ENCODE measurements at places on chromosomes 1 and 21.

GRCh38 chr1:87598429-87598828, 269.7 kb downstream of the LMO4 start:
- no peak for DNase-seq

DNA sequence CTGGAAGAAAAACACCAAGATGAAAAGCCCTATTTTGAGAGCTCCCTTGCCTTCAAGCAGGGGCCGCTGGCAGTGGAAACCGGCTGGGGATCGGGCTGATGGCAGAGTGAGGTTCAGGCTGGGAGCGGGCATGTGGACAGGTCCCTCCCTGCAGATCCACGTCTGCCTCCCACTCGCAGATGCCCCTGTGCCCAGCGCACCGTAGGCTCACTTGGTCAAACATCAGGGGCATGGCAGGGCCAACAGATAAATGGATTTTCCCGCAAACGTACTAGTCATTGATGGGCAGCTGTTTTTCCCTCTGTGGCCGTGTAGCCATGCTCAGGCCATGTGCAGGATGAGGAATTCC, 6.6 kb upstream of the C1orf174 start:
- DNase-seq = no peak

- DNase-seq = no peak
Observed at GRCh38 chr1:113918243-113918642, 10.9 kb upstream of the HIPK1 start.

GRCh38 chr1:21503706-21504377, 5.4 kb upstream of the ALPL start:
- DNase-seq = no peak

- no peak for DNase-seq
Observed at GRCh38 chr1:31218705-31219104, 21.0 kb downstream of the NKAIN1 start.

DNA sequence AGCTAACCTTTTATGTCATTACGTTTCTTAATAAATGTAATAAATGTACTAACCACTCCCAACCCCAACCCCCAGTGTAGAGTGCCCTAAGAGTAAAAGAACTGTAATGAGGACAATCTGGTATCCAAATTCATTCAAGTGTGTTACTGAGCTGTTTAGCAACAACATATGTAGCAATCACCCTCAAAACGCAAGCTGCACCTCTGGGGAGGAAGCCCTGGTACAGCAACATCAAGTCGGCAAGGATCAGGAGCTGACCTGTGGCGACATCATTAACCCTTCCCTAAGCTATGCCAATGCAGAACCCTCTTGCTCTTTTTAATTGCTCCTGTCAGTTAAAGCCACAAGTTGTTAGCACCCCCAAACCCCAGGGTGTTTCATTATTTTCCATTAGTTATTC, 47.1 kb downstream of the STX6 start:
- no peak for DNase-seq

GRCh38 chr1:70667494-70668170, 256.6 kb downstream of the CTH start:
- DNase-seq = no peak

DNA sequence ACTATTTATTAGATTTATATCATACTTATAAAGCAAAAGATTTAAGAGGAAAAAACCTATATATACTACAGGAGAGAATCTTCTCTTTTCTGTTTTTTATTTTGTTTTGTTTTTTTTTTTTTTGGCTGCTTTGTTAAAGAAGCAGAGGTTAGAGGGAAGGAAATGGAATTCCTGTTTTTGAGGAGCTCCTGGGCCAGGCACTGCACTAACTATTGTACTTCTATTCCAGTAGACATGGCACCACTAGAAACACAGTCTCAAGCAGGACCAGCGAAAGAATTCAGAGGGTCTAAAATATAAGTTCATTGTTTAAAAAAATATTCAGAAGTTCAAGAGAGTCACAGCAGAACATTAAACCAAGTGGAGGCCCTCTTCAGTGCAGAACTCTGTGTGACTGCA, 54.7 kb upstream of the CNN3 start:
- no peak for DNase-seq

GRCh38 chr1:112906150-112906698, 49.8 kb downstream of the SLC16A1 start:
- no peak for DNase-seq

DNA sequence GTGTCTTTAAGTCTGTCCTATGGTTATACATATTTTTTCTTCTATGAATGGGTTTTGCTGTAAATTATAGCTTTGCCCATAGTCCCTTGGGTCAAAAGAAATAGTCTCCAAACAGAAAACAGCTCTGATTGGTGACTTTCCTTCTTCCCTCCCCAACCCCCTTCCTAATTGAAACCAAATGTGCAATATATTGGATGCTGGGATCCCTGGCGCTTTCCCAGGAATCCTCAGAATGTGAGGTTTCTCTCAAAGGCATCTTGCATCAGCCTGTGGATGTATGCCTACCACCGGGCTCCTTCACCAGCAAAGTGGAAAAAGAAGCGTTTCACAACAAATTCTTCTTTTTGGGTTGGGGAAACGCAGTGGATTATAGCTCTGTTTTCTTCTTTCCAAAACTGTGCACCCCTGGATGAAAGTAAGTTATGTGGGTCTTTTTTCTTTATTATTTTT, at the start of gene DDR2:
Gene DDR2, plus strand, starts transcription at position 248 of the 450 bp plus-strand sequence. CDS start 86,600 bp downstream, outside the sequence.
- no peak for DNase-seq

- no peak for DNase-seq
Observed at GRCh38 chr21:45963232-45963570, 18.4 kb upstream of the COL6A1 start.

GRCh38 chr1:157488156-157488555, 64.2 kb downstream of the FCRL5 start:
- no peak for DNase-seq

GRCh38 chr1:89945852-89946476, 48.9 kb upstream of the ZNF326 start:
- no peak for DNase-seq

DNA sequence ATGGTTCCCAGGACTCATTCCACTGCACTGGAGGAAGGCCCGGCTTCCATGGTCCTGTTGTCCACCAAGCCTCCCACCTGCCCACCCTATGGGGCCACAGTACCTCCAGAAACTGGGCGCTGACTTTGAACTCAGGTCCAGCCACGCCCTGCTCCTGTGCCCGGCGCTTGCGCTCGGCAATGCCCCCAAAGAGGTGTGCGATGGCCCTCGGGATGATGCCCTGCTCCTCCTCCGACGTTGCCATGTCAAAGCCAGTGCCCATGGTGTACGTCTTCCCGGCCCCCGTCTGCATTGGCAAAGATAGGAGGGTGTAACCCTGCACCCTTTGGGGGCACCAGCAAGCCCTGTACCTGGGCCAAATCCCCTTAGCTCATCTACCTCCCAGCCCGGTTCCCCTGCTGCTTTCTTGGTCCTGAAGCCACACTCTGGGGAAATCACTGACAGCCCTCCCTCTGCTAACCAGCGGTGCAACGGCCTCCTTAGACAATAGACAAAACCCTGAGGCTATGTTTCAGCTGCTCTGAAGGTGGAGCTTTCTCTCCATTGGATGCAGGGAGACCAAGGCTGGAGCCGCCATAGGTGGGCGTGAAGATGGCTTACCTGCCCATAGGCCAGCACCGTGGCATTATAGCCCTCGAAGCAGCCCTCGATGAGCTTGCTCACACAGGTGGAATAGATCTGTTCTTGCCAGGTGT, 14.7 kb downstream of the KIF21B start:
- DNase-seq = no peak

DNA sequence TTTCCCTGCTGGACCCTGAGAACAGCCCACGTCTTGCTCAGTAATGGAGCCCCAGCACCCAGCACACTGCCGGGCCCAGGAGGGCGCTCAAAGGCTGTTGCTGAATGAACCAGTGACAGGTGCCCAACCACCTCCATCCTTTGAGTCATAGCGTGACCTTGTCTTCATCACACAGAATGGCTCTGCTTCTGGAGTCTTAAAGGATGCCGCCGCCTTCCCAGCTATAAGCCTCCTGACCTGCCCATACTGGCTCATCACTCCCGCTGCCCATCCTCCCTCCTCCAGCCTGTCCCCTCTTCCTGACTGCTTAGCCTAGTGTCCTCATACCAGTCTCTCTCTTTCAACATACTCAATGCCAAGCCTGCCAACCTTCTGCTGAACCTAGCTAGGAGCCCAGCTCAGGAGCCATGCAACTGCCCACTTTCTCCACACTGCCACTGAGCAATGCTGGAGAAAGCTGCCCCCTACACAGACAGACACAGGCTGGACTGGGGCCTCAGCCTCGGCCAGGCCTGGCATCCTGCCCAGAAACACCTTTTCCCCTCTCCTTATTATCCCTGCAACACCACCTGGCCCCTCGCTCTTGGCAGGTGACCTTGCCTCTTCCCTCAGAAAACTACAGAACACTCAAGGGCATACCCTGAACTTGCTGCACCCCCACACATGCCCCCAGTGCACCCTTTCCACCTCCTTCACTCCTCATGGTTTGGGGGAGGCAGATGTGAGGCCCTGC, 14.1 kb downstream of the TTC39A start:
- no peak for DNase-seq

GRCh38 chr1:7076572-7076971, 291.3 kb downstream of the CAMTA1 start:
- no peak for DNase-seq

- no peak for DNase-seq
Observed at GRCh38 chr1:226798427-226799411, 59.6 kb upstream of the ITPKB start.

GRCh38 chr1:192756847-192757246, 52.0 kb upstream of the RGS2 start:
- DNase-seq = no peak

DNA sequence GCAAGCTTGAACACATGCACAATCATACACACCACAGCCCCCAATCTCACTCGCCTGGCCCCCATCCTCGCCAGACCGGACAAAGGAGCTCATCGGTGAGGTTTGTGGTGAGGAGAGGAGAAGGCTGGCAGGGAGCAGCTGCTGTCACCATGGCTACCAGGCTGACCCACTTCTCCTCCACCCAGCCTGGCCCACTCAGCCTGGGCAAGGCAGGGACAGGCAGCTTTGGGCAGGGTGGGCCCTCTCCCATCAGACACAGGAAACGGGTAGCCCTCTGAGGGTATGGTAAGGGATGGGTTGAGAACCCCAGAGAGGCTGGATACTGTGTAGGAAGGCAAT, 15.9 kb downstream of the RIMS3 start:
- DNase-seq = no peak

DNA sequence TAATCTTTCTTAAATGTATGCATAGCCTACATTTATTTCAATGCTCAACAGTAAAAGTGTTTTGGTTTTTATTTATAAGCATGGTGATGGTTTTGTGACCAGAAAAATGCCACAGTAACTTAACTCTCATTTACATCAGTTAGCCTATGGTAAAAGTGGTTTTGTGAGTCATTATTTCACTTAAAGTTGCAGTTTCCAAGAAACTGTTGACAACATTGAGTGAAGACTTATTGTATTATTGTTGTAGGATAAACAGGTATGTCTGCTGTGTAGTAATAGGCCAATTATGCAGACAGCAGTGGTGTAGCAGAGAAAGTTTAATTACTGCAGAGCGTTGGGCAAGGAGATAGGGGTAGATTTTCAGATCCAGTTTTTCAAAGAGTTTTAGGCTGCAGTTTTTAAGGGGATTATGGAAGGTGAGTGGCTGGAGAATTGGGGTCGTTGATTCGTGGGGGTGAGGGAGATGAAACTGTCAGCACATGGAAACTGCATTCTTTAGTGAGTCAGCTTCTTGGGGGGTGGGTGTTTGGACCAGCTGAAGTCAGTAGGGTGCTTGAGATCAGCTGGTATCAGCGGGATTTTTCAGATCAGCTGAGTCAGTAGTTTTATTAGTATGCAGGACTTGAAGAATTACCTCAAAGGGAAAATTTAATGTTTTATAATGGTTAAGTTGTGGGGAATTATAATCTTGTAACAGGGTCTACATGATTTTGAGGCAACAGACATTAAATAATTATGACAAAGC, 168.7 kb upstream of the FMN2 start:
- DNase-seq = no peak

DNA sequence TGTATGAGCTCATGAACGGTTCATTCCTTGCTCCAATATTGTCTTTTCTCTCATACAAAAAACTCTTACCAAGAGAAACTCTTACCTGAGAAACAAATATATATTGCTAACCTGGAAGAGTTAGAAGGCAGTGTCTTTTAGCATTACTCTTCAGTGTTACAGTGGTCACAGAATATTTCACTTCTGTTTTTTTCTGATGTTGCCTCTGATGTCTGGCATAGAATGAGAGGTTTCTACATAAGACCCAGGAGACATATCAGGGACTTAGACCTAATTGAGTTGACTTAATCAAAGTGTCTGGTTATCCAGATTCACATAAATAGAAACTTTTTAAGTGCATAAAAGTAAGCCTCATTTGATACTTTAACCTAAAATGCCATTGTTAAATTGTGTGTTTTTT, 923.8 kb downstream of the TTLL7 start:
- DNase-seq = no peak

- DNase-seq = no peak
Observed at GRCh38 chr1:203517426-203518110, 23.6 kb downstream of the OPTC start.

GRCh38 chr1:55861676-55862340, 646.6 kb upstream of the USP24 start:
- DNase-seq = no peak

- no peak for DNase-seq
Observed at GRCh38 chr1:116458695-116459094, 85.7 kb downstream of the ATP1A1 start.

GRCh38 chr1:30790850-30791778, 33.5 kb upstream of the LAPTM5 start:
- DNase-seq = no peak

DNA sequence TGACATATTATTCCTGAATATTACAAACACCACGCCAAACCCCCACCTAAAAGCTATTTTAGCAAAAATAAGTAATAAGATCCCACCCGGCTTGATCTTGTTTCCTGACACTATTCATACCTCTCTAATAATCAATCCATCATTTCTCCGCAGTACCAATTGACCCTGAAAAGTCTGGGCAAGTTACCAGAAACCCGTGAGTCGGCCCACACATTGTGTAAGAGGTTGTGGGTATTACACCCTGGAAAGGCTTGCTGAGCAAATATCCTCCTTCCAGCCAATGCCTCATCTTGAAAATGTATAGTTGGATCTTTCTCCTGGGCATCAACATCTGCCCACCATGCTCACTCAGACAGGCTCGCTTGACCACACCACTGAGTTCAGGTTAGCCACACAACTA, 451.0 kb downstream of the TTLL7 start:
- no peak for DNase-seq
